ENCODE measurements at places on chromosomes 2 and 18.
A peak's percentile ranks its signal among the peaks of the same experiment; 100 is the strongest.

DNA sequence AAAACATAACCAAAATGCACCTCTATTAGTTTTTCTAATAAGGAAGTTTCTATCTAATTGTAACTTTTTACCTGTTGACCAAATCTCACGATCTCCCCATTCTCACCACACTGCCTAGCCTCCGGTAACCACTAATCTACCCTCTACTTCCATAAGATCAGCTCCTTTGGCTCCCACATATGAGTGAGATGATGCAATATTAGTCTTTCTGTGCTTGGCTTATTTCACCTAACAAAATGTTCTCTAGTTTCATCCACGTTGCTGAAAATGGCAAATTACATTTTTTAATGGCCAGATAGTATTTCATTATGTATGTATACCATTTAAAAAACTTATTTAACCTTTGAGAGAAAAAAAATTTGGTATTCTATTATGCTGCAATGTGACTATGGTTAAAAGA is 379.0 kb upstream of the NXPH2 start:
- DNase-seq: no peak

- no peak for DNase-seq
These were observed 36.1 kb downstream of the OTX1 start for GRCh38 chr2:63086687-63087086.

GRCh38 chr2:24077535-24077877 is 1.4 kb upstream of the SF3B6 start:
- no peak for DNase-seq

DNA sequence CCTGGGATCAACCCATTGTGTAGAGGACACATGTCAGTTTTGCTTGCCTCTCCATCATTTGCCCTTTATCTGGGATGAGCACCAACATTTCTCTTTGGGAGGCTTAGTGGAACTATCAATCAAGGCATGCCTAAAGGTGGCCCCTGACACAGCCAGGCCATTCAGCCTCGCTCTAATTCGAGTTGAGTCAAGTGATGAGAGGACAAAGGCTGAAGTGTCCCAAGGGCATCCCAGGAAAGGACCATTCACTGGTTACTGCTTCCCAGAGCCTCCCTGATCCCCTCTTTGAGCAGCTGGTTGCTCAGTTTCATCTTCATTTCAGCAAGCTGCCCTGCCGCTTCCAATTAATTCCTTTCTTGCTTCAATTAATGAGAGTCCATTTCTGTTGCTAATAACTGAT is 63.5 kb downstream of the DNER start:
- no peak for DNase-seq

DNA sequence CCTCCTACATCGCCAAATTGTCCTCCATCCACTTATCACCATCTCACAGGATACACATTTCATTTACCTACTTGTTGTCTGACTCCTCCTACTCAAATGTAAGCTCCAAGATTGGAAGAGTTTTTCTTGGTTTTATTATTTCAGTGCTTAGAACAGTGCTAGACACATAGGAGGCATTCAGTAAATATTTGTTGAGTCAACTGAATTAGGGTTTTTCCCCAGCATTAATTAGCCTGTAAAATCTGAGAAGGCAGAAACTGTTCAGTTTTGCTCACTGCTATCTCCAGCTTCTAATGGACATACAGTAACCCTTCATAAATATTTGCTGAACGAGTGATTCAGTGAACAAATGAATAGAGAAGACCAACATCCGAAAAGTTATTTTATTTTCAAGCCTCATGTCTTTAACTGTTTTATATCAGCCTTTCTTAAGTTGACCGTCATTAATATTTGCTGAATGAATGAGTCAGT is 800 bp downstream of the TTC21B start:
- DNase-seq: no peak

DNA sequence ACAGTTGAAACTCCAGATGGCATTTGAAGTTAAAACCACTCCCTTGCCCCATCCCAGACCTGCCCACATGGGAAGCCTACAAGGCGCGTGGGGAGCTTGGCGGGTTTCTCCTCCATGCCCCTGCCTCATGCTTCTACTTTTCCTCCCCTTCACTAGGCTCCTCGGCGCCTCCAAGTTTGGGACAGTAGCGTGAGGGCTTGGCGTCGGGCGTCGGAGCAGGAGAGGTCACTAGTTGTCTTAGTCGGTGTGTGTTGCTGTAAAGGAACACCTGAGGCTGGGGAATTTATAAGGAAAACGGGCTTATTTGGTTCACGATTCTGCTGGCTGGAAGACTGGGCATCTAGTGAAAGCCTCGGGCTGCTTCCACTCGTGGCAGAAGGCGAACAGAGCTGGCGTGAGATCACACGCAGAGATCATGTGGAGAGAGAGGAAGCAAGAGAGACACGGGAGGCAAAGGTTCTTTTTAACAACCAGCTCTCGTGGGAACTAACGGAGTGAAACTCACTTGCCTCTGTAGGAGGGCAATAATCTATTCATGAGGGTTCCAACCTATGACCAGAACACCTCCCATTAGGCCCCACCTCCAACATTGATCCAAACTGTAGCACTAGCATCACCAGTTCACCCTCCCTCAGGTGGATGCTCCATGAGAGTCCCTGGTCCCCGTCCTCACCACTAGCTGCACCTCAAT is 25.3 kb downstream of the ITM2C start:
- DNase-seq: no peak

- DNase-seq: no peak
These were observed 69.2 kb upstream of the MTIF2 start for GRCh38 chr2:55338268-55338667.

DNA sequence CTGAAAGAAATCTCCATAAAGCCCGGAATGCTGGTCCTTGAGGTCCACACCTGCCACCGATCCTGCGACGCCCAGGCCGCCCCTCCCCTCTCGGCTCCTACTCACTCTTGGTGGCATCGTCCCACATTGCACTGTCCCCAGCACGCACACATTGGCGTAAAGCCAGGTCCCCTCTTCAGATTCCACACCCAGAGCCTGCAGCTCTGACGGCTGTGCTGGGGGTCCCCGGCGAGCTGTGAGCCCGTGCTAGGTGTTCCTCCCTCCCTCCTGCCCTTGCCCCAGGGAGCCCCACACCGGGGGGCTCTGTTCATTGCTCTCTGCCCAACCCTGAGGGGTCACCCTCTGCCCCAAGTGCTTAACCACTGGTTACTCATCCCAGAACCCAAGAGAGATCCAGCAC is 8.5 kb downstream of the TPO start:
- DNase-seq: no peak

DNA sequence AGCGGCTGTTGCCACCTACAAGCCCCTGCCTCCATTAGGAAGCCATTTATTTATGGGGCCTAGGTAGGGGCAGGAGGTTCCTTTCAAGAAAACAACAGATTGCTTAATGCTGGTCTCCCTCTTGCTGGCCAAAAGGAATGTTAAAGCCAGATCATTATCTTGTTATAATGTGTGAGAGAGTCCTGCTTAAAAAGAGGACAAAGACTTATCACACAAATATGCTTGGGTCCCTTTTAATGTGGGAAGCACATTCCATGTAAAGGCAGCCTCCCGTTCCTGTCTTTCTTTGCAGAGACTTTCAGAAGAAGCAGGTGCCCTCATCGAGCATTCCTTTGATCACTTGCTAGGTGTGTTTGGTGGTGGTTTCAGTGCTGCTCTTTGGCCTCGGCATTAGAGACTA is 76.4 kb downstream of the AGAP1 start:
- DNase-seq: no peak

- no peak for DNase-seq
These were observed 573 bp downstream of the STAM2 start for GRCh38 chr2:152175012-152175367.

DNA sequence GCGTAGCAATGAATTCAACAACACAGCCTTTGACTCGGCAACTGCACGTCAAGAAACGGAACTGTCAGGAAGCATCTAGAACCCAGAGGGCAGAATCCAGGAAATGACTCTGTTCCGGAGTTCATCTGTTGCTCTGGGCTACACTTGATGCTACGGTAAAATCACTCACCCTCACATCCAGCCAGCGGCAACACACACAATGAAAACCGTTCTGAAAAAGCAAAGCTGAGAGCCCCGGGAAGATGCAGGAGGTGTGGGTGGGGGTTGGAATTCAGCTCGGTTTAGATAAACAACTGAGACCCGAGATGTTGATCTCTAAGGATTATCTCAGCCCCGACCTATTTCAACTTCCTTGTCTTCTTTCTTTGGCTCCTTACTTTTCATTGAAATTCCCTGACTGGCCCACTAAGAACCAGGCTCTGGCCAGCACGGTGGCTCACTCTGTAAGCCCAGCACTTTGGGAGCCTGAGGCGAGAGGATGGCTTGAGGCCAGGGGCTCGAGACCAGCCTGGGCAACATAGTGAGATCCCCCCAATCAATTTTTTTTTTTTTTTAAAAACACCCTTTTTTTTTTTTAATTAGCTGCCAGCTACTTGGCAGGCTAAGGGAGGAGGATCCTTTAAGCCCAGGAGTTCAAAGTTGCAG is 13.3 kb upstream of the RAB17 start:
- DNase-seq: peak; percentile 77

DNA sequence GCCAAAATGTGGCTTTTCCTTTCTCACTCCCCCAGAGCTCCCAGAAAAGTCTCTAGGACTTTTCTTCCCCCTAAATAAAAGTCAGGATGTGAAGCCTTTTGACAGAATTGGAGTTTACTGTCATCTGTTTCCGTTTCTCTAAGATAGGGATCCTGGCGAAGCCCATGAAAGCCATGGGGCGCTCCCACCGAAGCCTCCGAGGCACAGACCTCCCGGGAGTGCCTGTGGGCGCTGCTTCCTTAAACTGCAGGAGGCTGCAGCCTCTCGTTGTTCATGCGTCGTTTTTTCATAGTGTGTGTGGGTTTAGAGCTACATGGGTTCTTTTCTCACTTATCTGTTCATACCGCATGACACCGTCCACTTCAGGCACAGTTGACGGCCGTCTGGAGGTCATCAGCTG is 56.8 kb downstream of the ASAP2 start:
- peak; percentile 81 for DNase-seq

GRCh38 chr2:151860613-151861146 is 32.5 kb upstream of the ARL5A start:
- no peak for DNase-seq

GRCh38 chr2:240426845-240427721 is 8.4 kb upstream of the GPC1 start:
- no peak for DNase-seq

DNA sequence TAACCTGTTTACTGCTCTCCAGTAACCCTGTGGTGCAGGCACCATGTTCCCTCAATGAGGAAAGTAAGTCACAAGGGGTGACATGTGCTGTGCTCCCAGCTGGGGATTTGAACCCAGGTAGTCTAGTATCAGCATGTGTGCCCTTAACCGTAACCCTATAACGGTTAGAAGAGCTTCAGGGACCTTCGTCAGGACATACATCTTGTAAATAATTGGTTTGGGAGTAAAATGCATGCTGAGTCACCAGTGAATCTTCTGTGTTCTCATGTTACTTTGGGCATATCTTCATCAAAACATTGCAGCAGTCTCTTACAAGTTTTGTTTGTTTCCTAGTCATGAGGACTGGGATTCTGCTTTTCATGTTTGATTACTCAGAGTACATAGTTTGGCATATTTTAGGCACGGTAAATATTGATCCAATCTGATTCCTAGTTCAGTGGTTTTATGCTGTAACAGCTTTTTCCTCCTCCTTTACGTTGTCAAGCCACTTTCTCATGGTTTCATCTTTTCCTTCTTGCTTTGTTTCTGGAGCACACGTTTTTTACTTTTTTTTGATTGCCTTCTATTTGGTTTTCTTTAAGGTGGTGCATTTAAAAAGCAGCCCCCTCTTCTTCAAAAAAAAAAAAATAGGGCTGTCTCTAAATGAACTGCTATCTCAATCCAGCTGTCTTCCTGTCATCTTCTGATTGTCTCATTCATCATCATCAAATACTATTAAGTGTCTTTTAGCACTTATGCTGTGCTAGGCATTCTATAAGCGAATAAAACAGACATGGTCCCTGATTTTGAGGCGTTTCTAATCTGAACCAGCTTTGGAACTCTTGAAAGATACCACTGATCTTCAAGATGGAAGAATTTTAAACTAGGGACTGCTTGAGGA is 50.4 kb downstream of the CLIP4 start:
- no peak for DNase-seq
